ENCODE measurements at places on chromosomes 7 and 10. TPM values are rescaled to one million over a fixed set of nuclear protein-coding genes. Genes with fewer than 3 reads are reported as not detected.

Gene CYP2C18
- total RNA-seq, result 0.09 TPM

Gene TMEM229A
- total RNA-seq, result not detected

Gene HOXA7
- total RNA-seq, result not detected

Gene CTNNA3
- total RNA-seq, result not detected

Gene LIPN
- not detected for total RNA-seq

Gene CDK5
- 29.6 TPM for total RNA-seq

Gene FAM171A1
- 12.4 TPM for total RNA-seq

Gene SMO
- total RNA-seq, result 8.7 TPM

Gene USP6NL
- total RNA-seq, result 3.6 TPM

Gene SLC13A4
- total RNA-seq, result 0.16 TPM

Gene SYPL1
- 35.8 TPM for total RNA-seq

Gene ELOVL3
- total RNA-seq, result 0.47 TPM

Gene MYO1G
- total RNA-seq, result under 0.01 TPM

Gene RNLS
- total RNA-seq, result 12.6 TPM

Gene GNAI1
- total RNA-seq, result 35.8 TPM

Gene LRIT1
- not detected for total RNA-seq

Gene RPP38
- 8.5 TPM for total RNA-seq
